ENCODE measurements at places on chromosomes 4 and X. TPM values are rescaled to one million over a fixed set of nuclear protein-coding genes. Genes with fewer than 3 reads are reported as not detected.

The PKD2 gene
- 59.9 TPM for total RNA-seq

The GPC3 gene
- total RNA-seq, result 5.3 TPM

The SCML1 gene
- total RNA-seq, result 5.6 TPM

The NSUN7 gene
- 4.4 TPM for total RNA-seq

The BBS12 gene
- 19.5 TPM for total RNA-seq

The MAGEA11 gene
- total RNA-seq, result not detected

The PNCK gene
- total RNA-seq, result 27.5 TPM

The RWDD4 gene
- 18.7 TPM for total RNA-seq

The POU4F2 gene
- not detected for total RNA-seq

The GLOD5 gene
- total RNA-seq, result not detected

The ADH1B gene
- total RNA-seq, result 0.16 TPM

The CITED1 gene
- 3.0 TPM for total RNA-seq

The IDH3G gene
- 29.0 TPM for total RNA-seq

Measured in occipital lobe (tissue), 3 donors.